ENCODE measurements at places on chromosomes 6 and 20. TPM values are rescaled to one million over a fixed set of nuclear protein-coding genes. Genes with fewer than 3 reads are reported as not detected.

RSPH9 gene
- 0.34 TPM for total RNA-seq

C6orf58 gene
- total RNA-seq, result not detected

DNA sequence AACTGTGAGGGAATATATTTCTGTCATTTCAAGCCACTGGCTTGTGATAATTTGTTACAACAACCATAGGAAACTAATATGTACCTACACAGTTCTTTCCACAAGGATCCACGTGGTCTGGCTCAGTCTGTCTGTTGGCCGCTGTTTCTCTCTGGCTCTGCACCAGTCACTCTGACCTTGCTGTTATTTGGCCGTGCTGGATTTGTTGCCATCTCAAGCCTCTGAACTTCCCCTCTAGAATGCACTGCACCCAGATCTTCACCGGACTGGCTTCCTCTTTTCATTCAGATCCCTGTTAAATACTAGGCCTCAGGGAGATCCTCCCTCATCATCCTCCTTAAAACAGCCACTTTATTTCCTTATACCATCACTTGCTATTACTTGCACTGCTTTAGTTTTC, 446.8 kb downstream of the TFAP2B start:
- H3K4me3 ChIP-seq, result no peak overlapping the region
- DNase-seq, result no peak
- no peaks in the 10 kb centered on the region for H3K27me3 ChIP-seq

DNA sequence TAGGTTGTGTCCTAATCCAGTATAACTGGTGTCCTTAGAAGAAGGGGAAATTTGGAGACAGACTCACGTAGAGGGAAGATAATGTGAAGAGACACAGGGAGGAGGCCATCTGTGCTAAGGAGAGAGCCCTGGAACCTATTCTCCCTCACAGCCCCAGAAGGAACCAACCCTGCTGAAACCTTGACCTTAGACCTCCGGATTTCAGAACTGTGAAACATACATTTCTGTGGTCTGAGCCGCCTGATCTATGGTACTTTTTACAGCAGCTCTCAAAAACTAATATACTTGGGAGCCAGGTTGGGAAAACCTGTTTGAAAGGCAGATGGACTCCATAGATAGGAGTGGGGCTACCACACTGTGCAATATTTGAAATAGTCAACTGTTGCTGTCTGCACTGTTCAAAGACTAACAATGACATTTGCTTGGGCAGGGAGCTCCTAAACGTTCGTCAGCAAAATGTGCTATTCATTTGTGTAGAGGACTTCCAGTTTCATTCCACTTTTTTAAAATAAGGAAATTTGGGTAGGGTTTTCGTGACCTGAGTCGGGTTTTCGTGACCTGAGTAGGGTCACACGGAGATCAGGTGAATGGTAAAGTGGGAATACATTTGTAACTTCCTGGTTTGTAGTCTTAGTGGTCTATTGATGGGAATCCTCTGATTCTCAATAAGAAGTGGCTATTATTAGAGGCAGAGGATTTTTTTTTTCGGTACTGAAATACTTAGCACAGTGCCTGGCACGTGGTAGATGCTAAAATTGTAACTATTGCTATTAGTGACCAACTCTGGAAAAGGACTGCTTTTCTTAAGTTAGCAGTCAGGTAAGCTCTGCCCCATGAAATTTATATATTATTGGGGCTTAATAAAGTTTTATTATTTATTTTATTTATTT, 11.4 kb downstream of the TAGAP start:
- H3K36me3 ChIP-seq, result no peaks in the 10 kb centered on the region
- DNase-seq, result no peak
- H3K27ac ChIP-seq, result no peak overlapping the region
- no peaks in the 10 kb centered on the region for H3K4me1 ChIP-seq
- no peaks in the 10 kb centered on the region for H3K27me3 ChIP-seq

- peaks cover 44% of the 10 kb centered on the region for H3K36me3 ChIP-seq
- H3K27ac ChIP-seq, result no peak overlapping the region
- H3K4me1 ChIP-seq, result no peaks in the 10 kb centered on the region
- H3K27me3 ChIP-seq, result no peaks in the 10 kb centered on the region
These were observed 11.0 kb upstream of the NOL7 start for GRCh38 chr6:13604135-13604534.

GRCh38 chr6:132072831-132073230, 121.7 kb upstream of the CCN2 start:
- H3K27ac ChIP-seq, result no peak overlapping the region
- H3K36me3 ChIP-seq, result no peaks in the 10 kb centered on the region
- DNase-seq, result no peak
- H3K4me1 ChIP-seq, result peaks cover 5% of the 10 kb centered on the region

GRCh38 chr6:147132889-147133288, 71.3 kb upstream of the STXBP5 start:
- no peak overlapping the region for H3K4me3 ChIP-seq
- no peak for DNase-seq
- H3K4me1 ChIP-seq, result no peaks in the 10 kb centered on the region
- no peaks in the 10 kb centered on the region for H3K36me3 ChIP-seq

- H3K27ac ChIP-seq, result no peak overlapping the region
- no peaks in the 10 kb centered on the region for H3K4me1 ChIP-seq
- H3K4me3 ChIP-seq, result no peak overlapping the region
- no peak for DNase-seq
- no peaks in the 10 kb centered on the region for H3K36me3 ChIP-seq
- H3K27me3 ChIP-seq, result no peaks in the 10 kb centered on the region
These were observed 88.5 kb downstream of the TBC1D7 start for GRCh38 chr6:13239530-13240455.

GRCh38 chr20:32112841-32113240, 3.3 kb downstream of the TM9SF4 start:
- no peak overlapping the region for H3K27ac ChIP-seq
- H3K4me1 ChIP-seq, result peaks cover 36% of the 10 kb centered on the region
- no peak for DNase-seq
- no peaks in the 10 kb centered on the region for H3K36me3 ChIP-seq
- no peaks in the 10 kb centered on the region for H3K27me3 ChIP-seq
- H3K4me3 ChIP-seq, result no peak overlapping the region

DNA sequence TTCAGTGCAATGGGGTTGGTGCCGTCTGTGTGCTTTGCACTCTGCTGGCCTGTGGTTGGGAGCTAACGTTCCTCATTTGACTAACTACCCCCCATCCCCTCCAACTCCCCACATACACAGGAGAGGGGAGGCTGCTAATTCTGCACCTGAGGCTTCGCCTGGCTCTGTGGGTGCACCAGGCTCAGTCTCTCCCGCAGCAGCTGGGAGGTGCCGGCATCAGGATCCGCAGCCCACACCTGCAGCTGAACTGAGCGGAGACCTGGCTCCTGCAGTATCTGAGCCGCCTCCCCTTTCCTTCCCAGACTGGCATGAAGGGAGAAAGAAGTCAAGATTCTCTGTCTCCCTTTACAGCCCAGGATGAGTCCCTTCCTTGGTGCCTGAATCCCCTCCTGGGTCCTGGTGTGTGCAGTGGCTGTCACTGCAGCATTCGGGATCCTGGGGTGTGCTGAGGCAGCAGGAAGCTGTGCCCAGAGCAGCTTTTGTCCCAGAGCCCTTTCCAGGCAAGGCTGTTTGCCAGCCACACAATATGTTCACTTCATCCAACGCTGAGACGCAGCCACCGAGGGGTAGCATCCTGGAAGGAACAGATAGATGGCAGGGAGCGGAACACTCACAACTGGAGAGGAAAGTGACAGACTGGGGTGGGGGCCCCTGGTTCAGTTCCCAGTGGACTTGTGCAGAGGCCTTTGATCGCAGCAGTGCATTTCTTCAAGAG, 70.2 kb downstream of the CDH4 start:
- no peak for DNase-seq
- H3K27ac ChIP-seq, result no peak overlapping the region
- H3K36me3 ChIP-seq, result no peaks in the 10 kb centered on the region
- no peak overlapping the region for H3K4me3 ChIP-seq
- H3K27me3 ChIP-seq, result peaks cover 28% of the 10 kb centered on the region
- no peaks in the 10 kb centered on the region for H3K4me1 ChIP-seq

GRCh38 chr20:38199501-38200390, 34.7 kb upstream of the TGM2 start:
- no peaks in the 10 kb centered on the region for H3K4me1 ChIP-seq
- H3K36me3 ChIP-seq, result no peaks in the 10 kb centered on the region
- H3K4me3 ChIP-seq, result no peak overlapping the region
- H3K27ac ChIP-seq, result no peak overlapping the region
- no peak for DNase-seq

DNA sequence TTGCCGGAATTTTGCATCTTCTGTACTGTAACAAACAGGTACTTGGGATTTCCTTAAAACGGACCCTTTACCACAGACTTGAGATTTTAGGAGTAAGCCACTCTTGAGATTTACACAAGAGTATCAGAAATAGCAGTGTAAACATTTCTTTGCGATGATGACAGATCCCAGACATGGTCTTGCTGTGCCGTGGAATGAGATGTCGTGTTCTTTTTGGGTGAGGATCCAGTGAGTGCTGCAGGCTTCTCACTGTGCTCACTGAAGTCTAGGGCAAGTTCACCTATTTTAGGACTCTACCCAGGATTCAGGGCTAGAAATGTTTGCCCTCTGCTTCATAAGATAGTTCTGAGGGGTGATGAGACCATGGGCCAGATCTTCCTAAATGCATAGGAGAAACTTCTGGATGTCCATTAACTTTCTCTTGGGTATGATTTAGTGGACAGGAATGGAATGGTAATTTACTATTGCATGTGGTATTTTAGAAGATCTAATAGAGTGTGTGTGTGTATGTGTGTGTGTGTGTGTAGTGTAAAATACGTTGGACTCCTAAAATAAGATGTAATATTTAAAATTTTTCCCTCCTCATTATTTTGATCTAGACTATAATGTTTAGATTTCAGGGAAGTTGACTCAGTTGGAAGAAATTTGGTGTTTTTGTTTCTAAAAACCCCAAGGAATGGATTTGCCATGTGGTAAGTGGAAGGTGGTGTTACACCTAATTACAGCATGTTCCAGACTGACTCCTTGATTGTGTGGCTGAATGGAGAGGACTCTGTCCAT, 8.5 kb downstream of the LRRC1 start:
- no peak overlapping the region for H3K27ac ChIP-seq
- H3K36me3 ChIP-seq, result no peaks in the 10 kb centered on the region
- no peaks in the 10 kb centered on the region for H3K27me3 ChIP-seq
- DNase-seq, result no peak
- H3K4me1 ChIP-seq, result peaks cover 7% of the 10 kb centered on the region

DNA sequence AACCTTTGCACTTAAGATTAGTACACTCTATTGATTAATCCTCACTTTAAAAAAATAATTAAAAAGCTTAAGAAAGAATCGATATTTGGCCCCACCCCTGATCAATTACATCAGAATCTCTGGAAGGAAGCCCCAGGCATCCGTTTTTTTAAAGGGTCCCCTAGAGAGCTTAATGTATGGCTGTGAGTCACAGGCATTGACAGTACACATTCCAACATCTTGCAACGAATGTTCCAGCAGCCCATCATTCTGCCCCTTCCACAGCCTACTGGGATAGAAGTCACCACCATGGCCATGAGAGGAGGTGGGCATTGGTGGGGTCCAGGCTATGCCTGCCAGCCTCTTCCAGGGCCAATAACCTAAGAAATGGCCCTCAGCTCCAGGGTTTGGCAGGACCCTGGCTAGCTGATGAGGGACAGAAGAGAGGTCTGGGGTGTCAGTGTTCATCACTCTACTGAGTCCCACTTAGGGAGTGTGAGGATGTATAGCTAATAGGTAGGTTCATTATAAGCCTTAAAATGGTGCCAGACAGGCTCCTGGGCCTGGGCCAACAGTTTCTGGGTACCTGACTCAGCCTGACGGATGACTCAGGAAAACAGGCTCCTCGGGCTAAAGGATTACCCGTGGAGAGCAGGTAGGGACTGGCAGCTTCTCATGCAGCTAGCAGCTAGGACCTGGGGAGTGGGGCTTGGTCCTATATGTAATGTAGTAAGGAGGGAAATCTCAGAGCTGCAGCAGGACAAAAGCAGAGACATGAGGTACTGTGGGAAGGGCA, 40.4 kb downstream of the MDGA1 start:
- H3K4me1 ChIP-seq, result no peaks in the 10 kb centered on the region
- DNase-seq, result no peak
- no peak overlapping the region for H3K27ac ChIP-seq
- no peak overlapping the region for H3K4me3 ChIP-seq

DNA sequence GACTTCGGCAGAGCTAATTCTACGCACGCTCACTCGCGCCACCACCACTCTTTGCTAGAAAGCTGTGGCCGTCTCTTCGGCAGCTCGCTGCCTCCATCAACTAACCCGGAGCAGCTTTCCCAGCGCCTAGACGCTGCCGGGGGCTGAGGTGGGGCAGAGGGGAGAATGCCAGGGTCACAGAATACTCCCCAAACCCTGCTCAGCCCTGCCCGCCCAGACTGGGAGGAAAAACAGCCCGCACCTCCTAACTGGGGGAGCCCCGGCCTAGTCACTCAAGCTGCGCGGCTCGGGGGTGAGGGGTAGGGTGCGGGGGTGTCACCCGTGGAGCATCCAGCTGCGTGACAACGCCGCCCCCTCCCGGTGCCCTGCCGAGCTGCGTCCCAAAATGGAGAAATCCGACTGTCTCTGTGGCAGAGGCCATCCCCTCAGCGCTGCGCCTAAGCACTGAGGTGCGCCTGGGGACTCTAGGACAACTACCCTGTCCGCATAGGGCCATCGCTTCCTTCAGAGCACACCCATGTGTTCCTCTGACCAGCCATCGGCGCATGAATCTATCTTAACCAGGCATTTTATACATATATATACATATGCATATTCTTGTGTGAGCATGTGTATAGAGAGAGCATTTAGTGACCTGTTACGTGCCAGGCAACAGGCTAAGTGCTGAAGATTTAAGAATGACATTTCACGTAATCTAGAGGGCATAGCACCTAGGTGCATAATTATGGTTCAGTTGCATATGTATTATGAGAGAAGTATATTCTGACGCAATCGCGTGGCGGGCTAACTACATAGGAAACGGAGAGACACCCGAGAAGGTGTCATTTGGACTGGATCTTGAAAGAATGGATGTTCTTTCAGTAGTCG, 1.5 kb upstream of the TENT5A start:
- H3K27me3 ChIP-seq, result no peaks in the 10 kb centered on the region
- DNase-seq, result peak; percentile 98
- peaks cover 3% of the 10 kb centered on the region for H3K36me3 ChIP-seq
- peak overlapping the region; percentile 95 for H3K4me3 ChIP-seq
- peaks cover 38% of the 10 kb centered on the region for H3K4me1 ChIP-seq

- H3K4me1 ChIP-seq, result peaks cover 11% of the 10 kb centered on the region
- no peak for DNase-seq
- no peak overlapping the region for H3K27ac ChIP-seq
- no peak overlapping the region for H3K4me3 ChIP-seq
- no peaks in the 10 kb centered on the region for H3K27me3 ChIP-seq
These were observed 10.5 kb downstream of the SIRPA start for GRCh38 chr20:1905693-1906092.

Measured in esophagus muscularis mucosa (tissue), 4 donors.